ENCODE measurements at places on chromosomes 13 and 19.

DNA sequence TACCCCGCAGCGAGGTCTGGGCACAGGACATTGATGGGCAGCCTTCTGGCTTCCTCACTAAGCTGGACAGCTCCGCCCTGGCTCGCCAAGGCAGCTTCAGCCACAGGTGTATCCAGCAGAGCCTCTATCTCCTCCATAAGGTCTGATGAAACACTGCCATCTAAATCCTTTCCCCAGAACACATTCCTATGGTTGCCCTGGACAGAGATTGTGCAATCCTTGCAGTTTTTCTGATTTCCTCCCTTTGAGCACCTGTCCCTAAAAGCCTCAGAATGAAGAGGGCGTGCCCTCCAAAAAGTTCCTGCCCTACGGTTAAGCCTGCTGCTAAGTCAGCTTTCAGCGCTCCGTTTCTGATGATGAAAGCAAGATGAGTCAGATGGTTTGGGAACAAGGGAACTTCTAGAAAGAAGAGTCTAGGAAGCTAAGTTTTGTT is 21.0 kb downstream of the CLEC4M start:
- no peak for DNase-seq

DNA sequence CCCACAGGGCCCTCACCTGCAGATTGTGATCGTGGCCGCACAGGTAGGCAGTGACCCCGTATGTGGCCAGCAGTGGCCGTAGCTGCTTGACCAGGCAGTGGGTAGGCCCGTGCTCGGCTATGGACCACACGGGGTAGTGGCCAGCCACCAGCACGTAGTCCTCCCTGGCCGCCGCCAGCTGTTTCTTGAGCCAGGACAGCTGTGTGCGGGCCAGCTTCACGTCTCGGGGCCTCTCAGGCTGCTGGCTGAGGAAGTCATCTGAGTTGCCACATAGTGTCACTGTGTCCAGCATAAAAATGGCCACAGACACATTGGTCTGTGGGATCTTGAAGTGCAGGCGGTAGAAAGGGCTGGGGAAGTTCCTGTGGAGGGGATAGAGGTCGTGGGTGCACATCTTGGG is 1.2 kb downstream of the ACP5 start:
- no peak for DNase-seq

DNA sequence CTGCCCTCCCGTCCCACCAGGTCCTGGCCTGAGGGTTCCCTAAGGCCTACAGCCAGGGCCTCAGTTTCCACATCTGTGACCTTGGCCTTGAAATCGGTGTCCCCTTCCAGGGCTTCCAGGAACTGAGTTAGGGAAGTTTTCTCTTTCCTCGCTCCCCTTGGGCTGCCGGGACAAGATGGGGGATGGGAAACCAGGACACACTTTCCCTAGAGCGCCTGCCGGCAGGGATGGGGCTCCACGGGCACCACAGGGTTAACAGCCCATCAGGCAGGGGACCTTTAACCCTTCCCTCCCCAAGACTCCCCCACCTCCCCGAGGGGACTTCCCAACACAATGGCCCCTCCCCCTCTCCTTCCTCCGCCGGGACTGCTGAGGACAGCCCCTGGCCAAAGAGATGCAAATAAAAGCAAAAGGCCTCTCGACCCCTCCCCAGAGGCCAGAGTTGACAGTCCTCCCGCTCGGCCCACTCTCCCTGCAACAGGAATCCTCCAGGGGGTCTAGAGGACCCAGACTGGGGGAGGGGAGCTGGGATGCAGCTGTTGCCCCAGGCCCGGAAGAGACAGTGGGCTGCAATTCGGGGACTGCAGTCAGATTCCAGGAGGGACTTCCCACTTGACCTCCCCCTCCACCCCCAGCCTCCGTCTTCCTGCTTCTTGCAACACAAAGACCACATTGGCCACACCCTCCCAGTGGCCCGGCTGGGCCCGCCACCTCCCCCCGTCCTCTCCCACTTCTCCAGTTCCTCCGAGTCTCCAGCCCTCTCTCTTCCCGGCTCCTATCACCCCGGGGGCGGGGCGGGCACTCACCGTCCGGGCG is 3.4 kb downstream of the BBC3 start:
- DNase-seq, result peak; percentile 86

DNA sequence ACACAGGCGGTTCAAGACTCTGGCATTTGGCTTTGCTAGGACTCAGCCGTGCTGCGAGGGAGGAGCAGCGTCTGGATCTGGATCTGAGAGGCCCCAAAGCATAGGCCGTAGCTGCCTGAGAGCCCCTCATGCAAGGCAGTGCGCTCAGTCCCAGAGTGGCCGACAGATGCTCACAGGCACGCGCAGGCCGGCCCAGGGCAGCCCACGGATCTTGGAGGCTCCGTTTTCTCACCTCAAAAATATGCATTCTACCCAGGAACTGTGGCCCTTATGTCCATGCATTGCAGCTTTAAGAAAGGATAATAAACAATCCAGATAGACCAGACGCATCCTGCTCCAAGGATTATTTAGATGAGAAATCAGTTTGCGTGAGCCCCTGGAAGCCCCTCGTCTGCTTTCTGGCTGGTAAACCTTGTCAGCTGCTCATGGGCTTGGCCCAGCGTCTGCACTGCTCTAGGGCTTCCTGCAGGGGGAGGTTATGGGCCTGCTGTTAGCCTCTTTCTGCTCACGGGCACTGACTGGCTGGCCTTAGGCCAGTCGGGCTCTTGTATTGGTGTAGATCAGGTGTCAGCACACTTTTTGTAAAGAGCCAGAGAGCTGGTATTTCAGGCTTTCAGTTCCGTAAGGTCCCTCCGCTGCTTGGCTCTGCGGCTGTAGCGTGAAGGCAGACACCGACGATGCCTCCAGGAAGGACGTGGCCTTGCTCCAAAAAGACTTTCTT is 24.2 kb downstream of the TEX29 start:
- peak; percentile 47 for DNase-seq

DNA sequence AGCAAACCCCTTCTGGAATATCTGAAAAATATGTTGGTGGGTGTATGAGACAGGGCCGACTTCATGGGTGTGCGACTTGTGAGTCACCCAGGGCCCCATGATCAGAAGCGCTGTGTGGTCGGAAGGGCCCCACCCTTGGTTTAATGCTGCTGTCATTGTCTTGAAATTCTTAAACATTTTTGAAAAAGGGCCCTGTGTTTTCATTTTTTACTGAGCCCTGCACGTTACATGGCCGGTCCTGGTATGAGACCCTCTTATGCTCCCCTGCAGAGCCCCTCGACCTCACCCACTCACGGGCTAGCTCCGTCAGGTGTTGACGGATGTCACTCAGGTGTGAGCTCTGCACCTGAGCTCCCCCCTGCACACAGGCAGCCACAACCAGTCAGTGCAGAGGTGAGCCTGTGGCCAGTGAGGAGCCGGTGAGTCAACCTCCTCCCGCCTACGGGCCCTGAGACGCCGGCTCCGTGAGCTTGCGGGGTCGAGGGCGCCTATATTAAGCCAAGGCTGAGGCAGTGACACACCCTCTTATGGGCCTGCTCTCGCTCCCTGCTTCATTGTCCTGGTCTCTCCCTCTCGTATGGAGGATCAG is 27.7 kb downstream of the GADD45B start:
- DNase-seq, result peak; percentile 80

- DNase-seq, result no peak
These were observed 4.5 kb downstream of the MAMSTR start for GRCh38 chr19:48714759-48715675.

DNA sequence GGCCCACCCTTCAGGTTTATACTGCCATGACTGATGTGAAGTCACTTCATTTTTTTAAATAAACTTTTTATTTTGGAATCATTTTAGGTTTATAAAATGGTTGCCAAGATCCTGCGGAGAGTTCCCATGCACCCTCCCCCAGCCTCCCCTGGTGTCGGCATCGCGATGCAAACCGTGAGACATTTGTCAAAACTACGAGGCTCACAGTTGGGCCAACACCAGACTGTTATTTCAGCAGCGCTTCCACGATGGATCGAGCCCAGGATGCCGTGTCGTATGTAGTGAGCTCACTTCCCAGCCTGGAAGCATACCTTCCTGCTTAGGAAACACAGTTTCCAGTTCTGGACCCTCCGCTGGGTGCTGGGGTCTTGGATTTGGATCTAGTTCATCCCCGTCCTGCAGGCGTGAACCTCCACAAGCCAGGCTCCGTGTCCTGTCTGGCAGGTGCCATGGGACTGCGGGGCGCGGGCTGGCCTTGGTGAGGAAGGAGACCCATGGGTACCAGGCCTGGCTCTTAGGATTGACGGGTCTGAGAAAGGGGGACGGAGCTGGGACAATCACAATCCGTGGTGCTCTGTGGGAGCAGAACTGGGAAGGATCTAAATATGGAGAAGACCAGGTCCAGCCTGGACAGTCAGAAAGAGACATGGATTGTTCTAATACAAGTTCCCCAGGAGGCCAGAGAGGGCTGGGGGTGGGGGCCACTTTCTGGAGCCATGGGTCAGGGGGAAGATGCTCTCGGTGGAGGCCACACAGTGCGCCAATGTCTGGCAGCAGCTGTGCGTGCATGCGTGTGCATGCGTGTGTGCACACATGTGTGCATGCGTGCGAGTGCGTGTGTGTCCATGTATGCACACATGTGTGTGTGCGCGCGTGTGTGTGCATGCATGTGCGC is 2.4 kb upstream of the SBK2 start:
- DNase-seq, result no peak

GRCh38 chr13:111006506-111007031 is 91.7 kb upstream of the ANKRD10 start:
- peak; percentile 93 for DNase-seq

DNA sequence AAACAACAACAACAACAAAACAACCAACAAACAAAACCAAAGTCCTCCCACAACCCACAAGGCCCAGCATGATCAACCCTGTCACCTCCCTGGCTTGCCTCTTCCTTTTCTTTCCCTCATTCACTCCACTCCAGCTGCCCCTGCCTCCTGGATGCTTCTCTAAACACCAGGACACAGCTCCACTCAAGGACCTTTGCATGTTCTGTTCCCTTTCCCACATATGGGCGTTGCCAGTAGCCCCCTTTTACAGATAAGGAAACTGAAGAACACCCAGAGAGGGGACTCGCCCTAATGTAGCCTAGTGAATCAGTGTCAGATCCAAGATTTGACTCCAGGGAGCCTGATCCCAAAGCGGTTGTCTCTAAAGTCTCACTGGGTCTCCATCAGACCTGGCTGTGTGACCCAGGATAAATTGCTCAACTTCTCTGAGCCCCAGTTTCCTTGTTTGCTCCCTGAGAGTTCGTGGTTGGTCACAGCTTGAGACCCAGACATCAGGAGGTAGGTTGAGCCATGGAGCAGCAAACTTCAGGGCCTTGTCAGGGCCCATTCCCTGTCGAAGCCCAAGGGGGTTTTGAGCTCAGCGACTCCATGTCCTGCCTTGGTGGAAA is 3.0 kb upstream of the DOCK6 start:
- DNase-seq, result no peak

GRCh38 chr19:19578252-19578651 is 40.2 kb downstream of the CILP2 start:
- DNase-seq, result no peak

- peak; percentile 74 for DNase-seq
These were observed 8.7 kb upstream of the ATP12A start for GRCh38 chr13:24671386-24672113.
